ENCODE measurements at places on chromosomes 3 and 15.

GRCh38 chr3:64125561-64125960, 99.7 kb downstream of the PRICKLE2 start:
- no peak for DNase-seq

- no peak for DNase-seq
Observed at GRCh38 chr3:73136941-73137340, 75.5 kb downstream of the EBLN2 start.

DNA sequence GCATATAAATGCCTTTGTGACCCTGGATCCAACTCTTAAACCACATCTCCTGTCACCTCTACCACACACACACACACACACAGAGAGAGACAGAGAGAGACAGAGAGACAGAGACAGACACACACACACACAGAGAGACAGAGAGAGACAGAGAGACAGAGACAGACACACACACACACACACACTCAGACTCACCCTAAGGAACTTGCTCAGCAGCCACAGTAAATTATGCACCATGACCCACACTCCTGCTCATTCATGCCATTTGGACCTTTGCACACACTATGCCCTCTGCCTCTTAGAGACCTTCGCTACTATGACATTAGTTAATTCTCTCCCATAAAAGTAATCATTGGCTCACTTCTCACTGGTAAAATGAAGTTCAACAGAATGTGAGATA, 275.7 kb downstream of the ADAMTSL3 start:
- DNase-seq, result no peak

- DNase-seq, result peak; percentile 33
Observed at GRCh38 chr3:49406571-49407565, 4.9 kb downstream of the RHOA start.

DNA sequence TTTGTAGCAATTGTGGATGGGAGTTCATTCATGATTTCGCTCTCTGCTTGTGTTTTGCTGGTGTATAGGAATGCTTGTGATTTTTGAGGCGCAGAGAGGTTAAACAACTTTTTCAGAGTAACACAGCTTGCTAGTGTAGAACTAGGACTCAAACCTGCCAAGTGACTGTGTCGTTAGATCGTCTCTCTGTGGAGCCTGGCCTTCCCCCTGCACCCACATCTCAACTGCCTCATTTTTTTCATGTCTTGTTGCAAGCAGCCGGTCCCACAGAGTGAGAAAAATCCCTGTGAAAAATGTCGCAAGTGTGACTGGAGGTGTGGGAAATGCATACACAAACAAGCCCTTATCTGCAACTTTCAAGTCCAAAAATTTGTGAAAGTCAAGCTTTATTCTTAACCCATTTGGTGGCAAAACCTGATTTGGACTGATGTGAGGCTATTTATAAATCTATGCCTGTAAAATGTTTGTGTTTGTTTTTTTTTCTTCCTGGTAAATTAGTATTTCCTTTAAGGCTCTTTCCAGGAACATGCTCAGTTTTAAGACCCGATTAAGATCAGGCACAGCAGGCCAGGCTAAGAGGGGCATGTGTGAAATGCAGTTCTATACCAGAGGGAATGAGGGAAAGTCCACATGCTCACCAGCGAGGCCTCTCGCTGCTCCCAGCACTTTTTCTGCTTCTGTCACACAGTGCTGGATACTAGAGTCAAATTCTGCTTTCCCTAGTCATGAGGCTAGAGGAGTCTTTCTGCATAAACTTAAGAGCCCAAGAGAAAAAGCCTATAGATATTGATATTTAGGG, 25.8 kb downstream of the ST6GAL1 start:
- DNase-seq, result no peak

- no peak for DNase-seq
Observed at GRCh38 chr3:186048119-186048518, 60.8 kb downstream of the ETV5 start.

Measured in Right ventricle myocardium superior (tissue), 1 donor.